ENCODE measurements at places on chromosomes 5 and 9. TPM values are rescaled to one million over a fixed set of nuclear protein-coding genes. Genes with fewer than 3 reads are reported as not detected.

Gene ZNF366
- 8.0 TPM for total RNA-seq

DNA sequence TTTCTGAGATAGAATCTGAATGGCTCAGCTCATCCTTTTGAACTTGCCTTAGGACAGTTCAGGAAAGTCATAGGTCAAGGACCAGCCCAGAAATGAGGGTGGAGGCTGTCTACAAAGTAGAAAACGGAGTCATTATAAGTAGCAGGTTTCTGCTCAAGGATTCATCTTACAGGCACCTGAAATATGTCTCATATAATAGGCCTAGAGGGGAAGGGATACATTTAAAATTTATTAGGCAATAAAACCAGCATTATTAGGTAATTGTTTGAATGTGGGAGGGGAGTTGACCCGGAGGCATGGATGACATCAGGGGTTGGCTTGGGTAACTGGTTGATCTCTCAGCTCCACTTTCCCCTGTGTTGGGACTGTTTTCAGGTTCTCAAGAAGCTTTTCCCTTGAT is 11.9 kb upstream of the GALNT10 start:
- DNase-seq = no peak

DNA sequence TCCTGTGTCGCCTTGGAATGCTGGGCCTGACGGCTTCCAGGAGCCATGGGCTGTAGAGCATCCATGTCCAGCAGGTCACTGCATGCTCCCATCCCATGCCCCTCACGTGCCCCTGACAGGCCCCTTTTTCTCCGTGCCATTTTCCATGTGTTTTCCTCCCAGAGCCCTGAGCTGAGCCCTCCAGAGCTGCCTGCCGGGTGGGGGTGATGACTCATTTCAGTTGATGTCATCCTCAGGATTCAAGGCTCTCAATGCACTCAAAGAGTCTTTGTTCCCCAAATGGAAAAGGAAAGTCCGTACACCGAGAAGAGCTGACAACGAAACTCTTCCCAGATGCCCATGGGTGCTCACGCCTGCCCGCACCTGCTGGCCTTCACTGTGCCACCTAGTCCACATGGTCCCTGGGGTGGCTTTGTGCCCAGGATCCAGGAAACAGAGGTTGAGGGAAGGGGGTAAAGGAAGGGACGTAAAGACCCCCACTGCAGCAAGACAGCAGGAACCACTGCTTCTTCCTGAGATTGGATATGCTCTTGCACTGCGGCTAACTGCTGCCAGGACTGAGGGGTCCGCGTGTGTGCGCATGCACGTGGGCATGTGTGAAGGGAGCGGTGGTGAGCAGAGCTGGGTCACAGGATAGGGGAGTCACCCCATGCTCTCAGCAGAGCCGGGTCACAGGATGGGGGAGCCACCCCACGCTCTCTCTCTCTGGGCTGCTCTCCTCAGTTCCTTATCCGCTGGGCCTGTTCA is 27.6 kb downstream of the COL15A1 start:
- DNase-seq = no peak

- peak; percentile 46 for DNase-seq
These were observed 767 bp downstream of the RALGPS1 start for GRCh38 chr9:126915281-126915816.

DNA sequence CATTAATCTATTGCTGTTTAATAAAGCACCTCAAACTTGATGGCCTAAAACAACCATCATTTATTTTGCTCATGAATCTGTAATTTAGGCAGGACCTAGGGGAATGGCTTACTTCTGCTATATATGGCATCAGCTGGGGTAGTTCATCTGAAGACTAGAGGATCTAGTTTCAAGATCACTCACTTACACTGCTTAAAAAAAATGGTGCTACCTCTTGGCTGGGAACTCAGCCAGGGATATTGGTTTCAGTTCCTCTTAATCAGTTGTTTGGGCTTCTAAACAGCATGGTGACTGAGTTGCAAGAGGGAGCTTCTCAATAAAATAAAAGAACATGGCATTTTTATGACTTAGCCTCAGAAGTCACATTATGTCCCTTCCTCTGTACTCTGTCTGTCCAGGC is 142.0 kb downstream of the FAM114A2 start:
- no peak for DNase-seq

GRCh38 chr5:10700516-10700915 is 60.5 kb downstream of the DAP start:
- no peak for DNase-seq

All from Right ventricle myocardium superior (tissue), 1 donor.